ENCODE measurements at places on chromosomes 5 and 9.

DNA sequence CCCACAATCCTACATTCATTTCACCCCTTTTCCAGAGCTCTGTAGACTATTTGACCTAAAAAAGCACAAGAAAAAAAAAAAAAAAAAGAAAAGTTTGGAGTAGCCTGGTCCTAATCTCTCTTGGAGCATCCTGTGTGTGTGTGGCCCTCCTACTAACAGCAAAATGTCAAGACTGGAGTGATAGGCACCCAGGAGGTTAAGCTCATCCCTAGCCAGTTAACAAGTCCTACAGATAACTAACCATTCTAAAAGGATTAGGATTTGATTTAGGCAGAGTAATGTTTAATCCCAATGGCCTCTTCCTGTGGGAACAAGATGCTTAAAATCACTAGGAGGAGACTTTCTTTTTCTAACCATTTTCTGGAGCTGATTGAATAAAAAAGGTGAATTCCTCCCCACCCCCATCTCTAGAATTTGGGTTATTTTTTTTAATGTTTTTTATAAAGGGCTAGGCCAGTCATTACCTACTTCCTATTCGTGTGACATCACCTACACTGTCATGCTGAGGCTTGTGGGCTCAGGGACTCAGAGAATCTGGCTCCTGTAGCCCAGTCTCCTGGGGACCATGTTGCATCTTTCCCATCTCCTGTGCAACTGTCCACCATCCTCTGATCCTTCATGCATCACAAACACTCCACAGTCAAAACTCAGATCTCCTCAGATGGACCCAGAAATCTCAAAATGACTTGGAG, 43.2 kb upstream of the NR3C1 start:
- peak; percentile 44 for DNase-seq

GRCh38 chr9:112173489-112174221, 1.4 kb downstream of the SUSD1 start:
- no peak for DNase-seq

GRCh38 chr5:128253161-128253560, 169.6 kb downstream of the SLC12A2 start:
- no peak for DNase-seq

- DNase-seq, result no peak
Measured at GRCh38 chr5:178111925-178112324, 1.4 kb upstream of the N4BP3 start.
